Effector memory CD4-positive, alpha-beta T cell (primary cell): ENCODE measurements at places on chromosomes 6 and 20.

DNA sequence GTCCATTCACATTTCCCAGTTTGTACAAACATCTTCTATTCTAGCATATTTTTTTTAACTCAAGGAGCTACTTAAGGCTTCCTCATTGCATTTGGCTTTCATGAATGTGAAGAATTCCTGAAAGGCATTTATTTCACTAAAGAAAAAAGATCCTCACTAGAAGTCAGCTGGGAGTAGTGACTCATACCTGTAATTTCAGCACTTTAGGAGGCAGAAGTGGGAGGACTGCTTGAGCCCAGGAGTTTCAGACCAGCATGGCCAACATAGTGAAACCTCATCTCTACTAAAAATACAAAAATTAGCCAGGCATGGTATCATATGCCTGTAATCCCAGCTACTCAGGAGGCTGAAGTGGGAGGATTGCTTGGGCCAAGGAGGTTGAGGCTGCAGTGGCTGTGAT lies 30.9 kb upstream of the XRN2 start:
- no peak overlapping the region for H3K4me3 ChIP-seq
- H3K27me3 ChIP-seq = no peaks in the 10 kb centered on the region
- H3K36me3 ChIP-seq = no peaks in the 10 kb centered on the region
- no peaks in the 10 kb centered on the region for H3K4me1 ChIP-seq
- no peak for DNase-seq

- H3K4me3 ChIP-seq = no peak overlapping the region
- no peaks in the 10 kb centered on the region for H3K27me3 ChIP-seq
- H3K36me3 ChIP-seq = no peaks in the 10 kb centered on the region
- H3K27ac ChIP-seq = no peak overlapping the region
These were observed 497.4 kb upstream of the SULF2 start for GRCh38 chr20:48282591-48283228.

DNA sequence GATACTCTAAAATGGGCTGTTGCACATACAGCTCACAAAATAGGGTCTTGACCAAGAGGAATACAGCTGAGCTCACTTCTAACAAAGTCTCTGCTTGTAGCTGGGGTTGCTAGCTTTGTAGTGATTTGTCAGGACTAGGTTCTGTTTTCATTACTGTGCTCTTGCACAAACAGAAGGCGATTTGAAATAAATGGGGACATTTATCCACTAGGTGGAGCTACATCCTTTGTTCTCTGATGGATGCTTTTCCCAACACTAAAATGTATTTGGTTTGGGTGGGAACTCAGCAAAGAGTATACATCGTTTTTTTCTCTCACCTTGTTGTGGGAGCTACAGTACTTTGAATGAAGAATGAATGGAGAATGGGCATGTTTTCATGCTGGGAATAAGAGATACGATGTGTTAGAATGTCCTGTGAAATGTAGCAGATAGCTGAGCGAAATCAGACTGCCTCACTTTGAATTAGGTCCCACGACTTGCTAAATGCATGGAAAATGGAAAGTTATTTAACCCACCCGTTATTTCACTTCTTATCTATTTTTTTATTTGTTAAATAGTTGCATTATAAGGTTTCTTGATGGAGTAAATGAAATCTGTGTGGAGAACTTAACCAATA lies 494.7 kb upstream of the MAP3K7 start:
- no peak for DNase-seq
- H3K4me3 ChIP-seq = no peak overlapping the region
- no peaks in the 10 kb centered on the region for H3K36me3 ChIP-seq

- H3K27me3 ChIP-seq = no peaks in the 10 kb centered on the region
- H3K27ac ChIP-seq = no peak overlapping the region
- peak; percentile 28 for DNase-seq
- H3K4me3 ChIP-seq = no peak overlapping the region
These were observed 17.9 kb upstream of the CCDC170 start for GRCh38 chr6:151475653-151476523.

GRCh38 chr6:169972736-169973135 lies 221.3 kb downstream of the ERMARD start:
- H3K4me3 ChIP-seq = no peak overlapping the region
- H3K27ac ChIP-seq = no peak overlapping the region
- no peak for DNase-seq
- no peaks in the 10 kb centered on the region for H3K27me3 ChIP-seq
- no peaks in the 10 kb centered on the region for H3K36me3 ChIP-seq

DNA sequence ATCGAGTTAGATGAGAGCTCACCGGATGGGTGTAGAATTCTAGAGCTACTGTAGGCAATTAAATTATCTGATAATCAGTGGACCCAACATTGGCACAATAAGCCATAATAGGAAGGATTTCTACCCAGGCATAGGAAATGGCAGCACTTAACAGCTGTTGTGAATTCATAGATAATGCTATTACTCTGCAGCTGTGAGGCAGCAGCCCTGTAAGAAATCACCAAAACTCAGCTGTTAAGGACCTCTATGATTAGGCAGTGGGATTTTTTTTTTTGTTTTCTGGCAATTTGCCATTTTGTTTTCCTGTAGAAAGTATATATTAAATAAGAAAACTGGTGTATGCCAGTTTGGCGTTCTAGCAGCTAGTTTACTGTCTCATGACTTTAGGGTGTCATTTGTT lies 609.1 kb upstream of the SLC35B3 start:
- H3K4me1 ChIP-seq = no peaks in the 10 kb centered on the region
- no peaks in the 10 kb centered on the region for H3K27me3 ChIP-seq
- H3K36me3 ChIP-seq = no peaks in the 10 kb centered on the region
- no peak overlapping the region for H3K4me3 ChIP-seq

DNA sequence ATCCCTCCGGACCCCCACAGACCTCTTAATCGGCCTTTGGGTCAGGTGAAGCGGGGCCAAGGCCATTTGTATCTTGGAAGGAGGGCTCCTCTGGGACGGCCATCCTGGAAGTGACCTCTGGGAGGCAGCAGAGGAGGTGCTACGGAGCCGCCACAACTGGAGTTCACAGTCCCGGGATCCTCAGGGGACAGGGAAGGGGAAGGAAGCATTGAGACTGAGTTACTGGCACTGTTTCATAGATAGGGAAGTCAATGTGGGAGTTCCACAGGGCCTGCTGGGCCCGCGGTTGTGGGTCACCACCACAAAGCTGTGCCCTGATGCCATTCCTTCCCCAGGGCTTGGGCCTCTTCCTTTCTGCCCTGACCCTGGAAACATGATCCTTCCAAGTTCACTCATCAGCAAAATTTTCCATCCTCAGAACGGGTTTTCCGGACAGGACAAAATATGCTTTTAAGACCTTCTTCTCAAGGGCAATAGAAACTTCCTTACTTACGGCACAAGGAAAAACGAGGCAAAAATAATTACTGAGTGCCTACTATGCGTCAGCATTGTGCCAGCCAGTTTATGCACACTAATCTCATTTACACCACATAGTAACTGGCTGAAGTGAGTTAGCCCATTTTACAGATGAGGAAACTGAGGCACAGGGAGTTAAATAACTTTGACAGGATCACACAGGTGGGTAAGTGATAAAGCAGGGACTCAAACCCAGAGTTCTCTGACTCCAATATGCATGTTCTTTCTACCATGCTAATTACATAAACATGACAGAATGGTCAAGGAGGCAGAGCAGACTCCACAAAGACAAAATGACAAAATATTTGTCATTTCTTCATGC lies 143.8 kb downstream of the UNC5CL start:
- no peak for DNase-seq
- H3K27me3 ChIP-seq = no peaks in the 10 kb centered on the region
- no peaks in the 10 kb centered on the region for H3K36me3 ChIP-seq
- H3K4me1 ChIP-seq = no peaks in the 10 kb centered on the region
- H3K4me3 ChIP-seq = no peak overlapping the region
- H3K27ac ChIP-seq = no peak overlapping the region

GRCh38 chr20:45470262-45470931 lies 844 bp downstream of the WFDC2 start:
- DNase-seq = no peak
- H3K27me3 ChIP-seq = peaks cover 31% of the 10 kb centered on the region
- no peaks in the 10 kb centered on the region for H3K36me3 ChIP-seq

- H3K27me3 ChIP-seq = no peaks in the 10 kb centered on the region
- DNase-seq = no peak
- H3K4me3 ChIP-seq = no peak overlapping the region
- H3K36me3 ChIP-seq = peaks cover 39% of the 10 kb centered on the region
- H3K4me1 ChIP-seq = no peaks in the 10 kb centered on the region
- no peak overlapping the region for H3K27ac ChIP-seq
These were observed 52.6 kb upstream of the C20orf144 start for GRCh38 chr20:33609504-33609903.

DNA sequence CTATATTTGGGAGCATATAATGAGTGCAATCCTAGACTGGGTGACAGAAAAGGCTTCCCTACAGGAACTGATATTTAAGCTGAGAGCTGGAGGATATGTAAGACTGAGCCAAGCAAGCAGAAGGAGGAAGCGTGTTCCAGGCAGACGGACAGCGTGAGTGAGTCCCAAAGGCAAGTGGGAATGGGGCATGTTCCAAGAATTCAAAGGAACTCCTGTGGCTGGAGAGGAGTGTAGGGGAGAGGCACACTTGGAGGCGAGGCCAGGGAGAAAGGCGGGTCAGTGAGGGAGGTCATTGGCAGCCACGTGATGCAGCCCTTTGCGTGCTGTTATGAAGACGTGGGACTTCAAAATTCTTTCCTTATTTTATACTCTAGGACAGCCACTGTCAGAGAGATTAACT lies 27.9 kb upstream of the SGK1 start:
- no peak overlapping the region for H3K4me3 ChIP-seq
- no peak for DNase-seq
- H3K27me3 ChIP-seq = no peaks in the 10 kb centered on the region
- no peaks in the 10 kb centered on the region for H3K36me3 ChIP-seq
- H3K27ac ChIP-seq = no peak overlapping the region

DNA sequence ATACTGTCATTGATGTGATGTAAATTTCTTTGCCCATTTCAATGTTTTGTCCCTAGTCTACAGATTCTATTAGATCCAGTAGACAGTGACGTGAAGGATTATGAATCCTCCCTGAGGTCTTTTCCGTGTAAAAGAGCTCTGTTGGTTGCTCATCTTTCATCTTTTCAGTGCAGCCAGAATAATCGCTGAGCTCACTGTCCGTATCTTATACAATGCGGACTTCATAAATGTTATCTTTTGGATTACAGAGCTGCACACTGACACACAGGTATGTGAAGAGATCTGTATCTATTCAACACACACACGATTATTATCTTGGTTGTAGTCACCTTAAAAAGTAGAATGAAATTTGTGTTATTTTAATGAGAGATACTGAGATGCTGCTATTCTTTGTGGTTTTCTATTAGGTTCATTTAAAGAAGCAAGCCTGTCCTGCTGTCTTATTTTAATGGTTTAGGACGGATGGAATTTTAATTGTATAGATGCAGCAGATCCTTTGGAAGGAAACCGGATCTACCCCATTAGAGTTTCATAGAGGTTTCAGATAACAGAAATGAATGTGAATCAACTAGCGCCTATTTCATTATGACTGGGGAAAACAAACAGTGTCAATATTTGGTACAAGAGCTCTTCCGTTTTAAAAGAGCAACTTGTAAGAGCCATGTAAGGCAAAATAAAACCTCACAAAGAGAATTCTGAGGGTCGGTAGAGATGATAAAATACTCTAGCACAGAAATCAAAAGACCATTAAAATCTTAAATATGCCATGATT lies 79.4 kb downstream of the BMP6 start:
- no peaks in the 10 kb centered on the region for H3K27me3 ChIP-seq
- no peaks in the 10 kb centered on the region for H3K4me1 ChIP-seq
- no peak overlapping the region for H3K27ac ChIP-seq
- no peaks in the 10 kb centered on the region for H3K36me3 ChIP-seq

DNA sequence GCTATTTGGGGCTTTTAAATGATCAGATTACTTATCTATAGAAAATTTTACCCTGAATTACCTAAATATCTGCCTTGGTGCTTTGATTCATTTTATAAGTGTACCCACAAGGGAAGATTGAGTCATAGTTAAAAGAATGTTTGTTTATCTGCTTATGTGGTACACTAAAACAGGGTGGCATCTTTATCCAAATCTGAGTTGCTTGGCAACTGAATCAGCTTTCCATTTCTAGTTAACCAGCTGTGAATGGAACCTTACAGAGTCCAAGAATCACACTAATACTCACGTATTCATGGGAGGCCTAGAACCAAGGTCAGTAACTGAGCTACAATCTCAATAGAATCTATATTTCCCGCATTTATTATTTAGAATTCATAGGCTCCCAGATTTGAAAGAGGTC lies 44.0 kb upstream of the CAP2 start:
- H3K36me3 ChIP-seq = no peaks in the 10 kb centered on the region
- DNase-seq = no peak
- H3K4me1 ChIP-seq = no peaks in the 10 kb centered on the region
- H3K4me3 ChIP-seq = no peak overlapping the region
- no peak overlapping the region for H3K27ac ChIP-seq

DNA sequence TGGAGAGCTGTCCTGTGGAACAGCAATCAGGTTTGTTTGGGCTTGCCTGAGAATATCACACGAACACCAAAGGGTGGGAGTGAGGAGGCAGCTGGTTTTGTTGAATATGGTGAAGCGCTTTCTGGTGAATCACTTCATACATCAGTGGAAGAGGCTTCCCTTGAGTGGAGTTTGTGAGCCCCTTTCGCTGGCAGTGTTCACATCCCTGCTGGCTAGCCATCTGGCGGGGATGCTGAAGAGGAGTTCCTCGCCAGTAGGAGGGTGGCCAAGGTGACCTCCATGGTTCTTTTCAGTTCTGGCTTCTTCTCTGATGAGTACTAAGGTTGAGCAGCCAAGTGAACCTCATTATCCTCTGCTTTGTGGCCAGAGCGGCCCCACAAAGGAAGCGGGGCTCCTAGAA lies 37.7 kb upstream of the RNF8 start:
- H3K4me1 ChIP-seq = no peaks in the 10 kb centered on the region
- no peaks in the 10 kb centered on the region for H3K27me3 ChIP-seq
- peaks cover 43% of the 10 kb centered on the region for H3K36me3 ChIP-seq
- no peak for DNase-seq

- no peak overlapping the region for H3K4me3 ChIP-seq
- H3K27ac ChIP-seq = no peak overlapping the region
- peaks cover 18% of the 10 kb centered on the region for H3K36me3 ChIP-seq
- no peaks in the 10 kb centered on the region for H3K27me3 ChIP-seq
These were observed 4.7 kb downstream of the NAA20 start for GRCh38 chr20:20021835-20022234.

DNA sequence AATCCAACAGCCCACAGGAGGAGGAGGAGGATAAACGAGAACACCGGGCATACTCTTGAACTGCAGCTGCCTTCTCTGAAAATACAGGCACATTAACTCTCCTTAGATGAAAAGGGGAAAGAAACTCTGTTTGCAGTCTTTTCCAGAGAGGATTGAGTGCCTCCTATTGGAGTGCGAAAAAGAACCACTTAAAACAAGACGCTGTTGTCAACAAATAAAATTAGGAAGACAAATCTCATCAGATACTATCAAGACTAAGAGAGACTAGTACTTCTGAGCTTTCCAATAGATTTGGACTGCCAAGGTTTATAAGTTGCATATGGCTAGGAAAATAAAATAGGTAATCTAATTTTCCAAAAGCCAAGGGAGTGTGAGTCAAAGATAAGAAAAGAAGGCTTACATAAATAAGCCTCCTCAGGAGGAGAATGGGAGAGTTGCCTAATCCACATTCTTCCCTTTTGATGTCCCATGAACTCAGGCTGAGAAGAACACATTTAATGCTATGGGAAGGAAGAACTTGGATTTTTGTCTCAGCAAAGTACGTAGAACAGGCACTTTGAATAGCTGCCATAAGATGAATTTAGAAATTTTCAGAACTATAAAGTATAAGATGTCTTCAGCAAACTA lies 154.7 kb downstream of the ARHGAP18 start:
- DNase-seq = no peak
- H3K27ac ChIP-seq = no peak overlapping the region
- no peak overlapping the region for H3K4me3 ChIP-seq
- no peaks in the 10 kb centered on the region for H3K4me1 ChIP-seq
- no peaks in the 10 kb centered on the region for H3K27me3 ChIP-seq
- H3K36me3 ChIP-seq = no peaks in the 10 kb centered on the region
